ENCODE measurements at places on chromosomes 1 and 21.
A peak's percentile ranks its signal among the peaks of the same experiment; 100 is the strongest.

DNA sequence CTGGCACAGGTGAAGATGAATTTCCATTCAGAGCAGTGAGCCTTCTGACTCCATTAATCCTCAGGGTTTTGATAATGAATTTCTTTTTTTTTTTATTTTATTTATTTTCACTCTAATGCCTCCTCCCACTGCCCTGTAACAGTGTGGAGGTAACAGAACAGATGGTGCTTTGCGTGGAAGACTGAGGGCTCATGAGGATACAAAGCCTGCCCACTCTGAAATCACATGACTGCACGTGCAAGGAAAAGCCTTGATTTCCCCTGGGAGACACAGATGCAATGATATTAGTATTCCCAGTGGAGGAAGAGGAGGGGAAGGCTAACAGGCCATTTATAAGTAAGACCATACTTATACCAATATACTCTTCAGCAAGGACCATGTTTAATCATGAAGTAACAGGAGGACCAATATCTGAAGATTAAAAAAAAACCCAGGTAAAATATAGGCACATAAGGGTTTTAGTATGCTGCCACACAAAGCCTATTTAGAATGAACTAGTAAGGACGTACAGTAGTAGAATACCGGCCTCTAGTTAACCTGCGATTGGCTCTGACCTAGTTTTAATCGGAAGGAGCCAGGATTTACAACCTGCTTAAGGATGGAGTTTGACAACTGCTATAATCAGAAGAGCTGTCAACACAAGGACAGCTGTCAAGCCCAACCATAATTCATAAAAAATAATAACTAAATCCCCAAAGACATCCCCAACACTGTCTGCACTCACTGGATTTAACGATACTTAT lies 69.6 kb downstream of the LHX4 start:
- peak; percentile 82 for DNase-seq

- DNase-seq: no peak
Observed at GRCh38 chr1:223082914-223083313, 60.1 kb downstream of the TLR5 start.

DNA sequence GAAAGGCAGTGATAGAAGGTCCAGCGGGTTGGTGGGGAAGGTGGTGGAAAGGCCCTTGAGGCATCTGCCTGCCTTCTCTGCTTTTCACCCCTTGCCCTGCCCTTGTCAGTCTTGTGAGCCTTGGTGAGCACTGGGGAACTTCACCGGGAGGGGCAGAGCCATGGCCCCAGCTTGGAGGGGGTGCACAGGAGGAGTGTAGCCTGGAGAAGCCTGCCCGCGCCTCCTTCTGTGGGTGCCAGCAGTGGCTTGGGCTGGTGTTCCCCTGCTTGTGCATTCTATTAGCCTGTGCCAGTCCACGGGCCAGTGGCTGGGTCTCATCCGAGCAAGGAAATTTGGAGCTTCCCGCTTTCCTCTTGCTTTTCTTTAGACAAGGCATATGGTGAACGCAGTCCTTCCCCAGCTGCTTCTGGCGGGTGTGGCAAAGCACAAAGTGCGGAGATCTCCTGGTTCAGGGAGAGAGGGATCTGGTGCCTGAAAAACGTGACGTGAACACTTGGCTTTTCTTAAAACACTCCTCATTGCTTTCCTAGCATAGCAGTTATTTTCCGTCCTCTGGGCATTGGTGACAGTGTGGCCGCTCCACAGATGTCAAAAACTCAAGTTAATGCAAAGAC lies 10.6 kb upstream of the B3GALT5 start:
- no peak for DNase-seq

GRCh38 chr1:221396526-221396925 lies 345.4 kb downstream of the DUSP10 start:
- DNase-seq: no peak

DNA sequence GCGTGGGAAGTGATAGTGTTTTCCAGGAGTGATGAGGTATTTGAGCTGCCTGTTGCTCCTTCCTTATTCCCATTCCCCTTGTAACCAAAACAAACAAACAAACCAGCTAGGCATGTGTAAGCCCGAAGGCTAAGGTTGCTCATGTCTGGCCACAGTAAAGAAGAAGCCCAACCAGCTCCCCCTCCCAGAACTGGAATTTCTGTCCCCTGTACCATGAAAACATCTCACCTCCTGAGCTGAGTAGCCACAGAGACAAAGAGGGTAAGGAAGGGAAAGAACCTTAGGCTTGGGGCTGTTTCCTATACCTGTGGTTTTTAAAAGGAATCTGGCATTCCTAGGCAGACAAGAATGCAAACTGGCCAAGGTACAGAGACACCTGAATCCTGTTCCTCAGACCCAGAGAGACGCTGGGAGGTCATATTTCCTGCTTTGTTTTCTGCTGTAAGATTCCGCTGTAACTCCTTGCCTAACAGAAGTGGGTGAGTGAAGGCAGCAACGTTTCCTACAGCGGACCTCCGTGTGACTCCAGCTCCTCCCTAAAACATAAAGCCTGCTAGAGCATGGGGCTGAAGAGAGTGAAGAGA lies 41.7 kb upstream of the RAB4A start:
- no peak for DNase-seq

GRCh38 chr1:204025917-204026707 lies 46.8 kb upstream of the SOX13 start:
- DNase-seq: no peak

GRCh38 chr1:175193527-175193910 lies 943 bp upstream of the KIAA0040 start:
- no peak for DNase-seq

DNA sequence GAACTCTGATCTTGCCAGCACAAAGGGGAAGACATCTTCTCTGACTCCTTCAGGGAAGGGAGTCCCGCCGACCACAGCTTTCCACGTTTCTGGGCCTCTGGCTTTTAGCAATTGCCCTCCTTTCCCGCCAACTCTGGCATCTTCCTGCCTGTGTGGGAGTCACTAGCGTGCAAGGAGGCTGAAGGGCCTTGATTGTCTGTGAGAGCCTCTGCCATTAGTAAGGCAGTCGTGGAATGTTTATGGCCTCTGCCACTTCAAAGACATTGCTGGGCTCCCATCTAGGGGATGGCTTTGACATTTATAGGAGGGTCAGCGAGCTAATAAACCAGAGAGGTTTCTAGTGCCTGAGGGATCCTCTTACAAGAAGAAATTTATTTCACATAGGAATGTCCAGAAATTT lies 14.3 kb upstream of the PROK1 start:
- DNase-seq: no peak

- DNase-seq: no peak
Observed at GRCh38 chr1:164702664-164703063, 143.7 kb downstream of the PBX1 start.

DNA sequence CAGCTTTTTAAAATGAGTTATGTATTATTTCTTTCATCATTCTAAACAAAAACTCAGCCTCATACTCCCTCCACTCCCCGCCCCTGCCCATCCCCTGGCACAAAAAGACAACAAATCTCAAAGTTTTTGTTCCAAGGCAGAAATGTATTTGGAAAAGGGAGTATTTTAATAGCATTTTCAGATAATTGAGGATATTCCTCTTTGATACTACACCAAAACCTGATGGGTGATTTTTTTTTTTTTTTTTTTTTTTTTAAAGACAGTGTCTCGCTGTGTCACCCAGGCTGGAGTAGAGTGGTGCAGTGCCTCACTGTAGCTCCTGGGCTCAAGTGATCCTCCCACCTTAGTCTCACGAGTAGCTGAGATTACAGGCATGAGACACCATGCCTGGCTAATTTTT lies 16.2 kb downstream of the SLC16A1 start:
- no peak for DNase-seq

DNA sequence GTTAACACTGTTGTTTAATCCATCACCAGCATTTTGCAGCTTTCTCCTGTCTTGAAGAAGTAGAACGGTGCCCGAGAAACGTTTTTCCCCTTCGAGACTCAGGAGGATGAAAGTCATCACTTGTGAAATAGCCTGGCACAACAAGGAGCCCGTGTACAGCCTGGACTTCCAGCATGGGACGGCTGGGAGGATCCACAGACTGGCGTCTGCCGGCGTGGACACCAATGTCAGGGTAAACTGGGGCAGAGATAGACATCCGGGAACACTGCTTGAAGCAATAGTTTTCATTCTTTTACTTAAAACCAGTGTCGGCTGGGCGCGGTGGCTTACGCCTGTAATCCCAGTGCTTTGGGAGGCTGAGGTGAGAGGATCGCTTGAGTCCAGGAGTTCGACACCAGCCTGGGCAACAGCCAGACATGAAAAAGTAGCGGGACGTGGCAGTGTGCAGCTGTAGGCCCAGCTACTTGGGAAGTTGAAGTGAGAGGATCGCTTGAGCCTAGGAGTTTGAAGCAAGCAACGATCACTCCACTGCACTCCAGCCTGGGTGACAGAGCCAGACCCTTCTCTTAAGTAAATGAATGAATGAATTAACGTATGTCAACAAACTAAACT lies 945 bp downstream of the CHAF1B start:
- DNase-seq: no peak

GRCh38 chr1:22841860-22842281 lies 130.8 kb downstream of the LACTBL1 start:
- DNase-seq: no peak

GRCh38 chr1:40161125-40161887 lies at the start of gene RLF:
Gene RLF, plus strand, starts transcription at chr1:40161387. Its CDS starts 13 bp downstream, at chr1:40161400.
- DNase-seq: peak; percentile 95

DNA sequence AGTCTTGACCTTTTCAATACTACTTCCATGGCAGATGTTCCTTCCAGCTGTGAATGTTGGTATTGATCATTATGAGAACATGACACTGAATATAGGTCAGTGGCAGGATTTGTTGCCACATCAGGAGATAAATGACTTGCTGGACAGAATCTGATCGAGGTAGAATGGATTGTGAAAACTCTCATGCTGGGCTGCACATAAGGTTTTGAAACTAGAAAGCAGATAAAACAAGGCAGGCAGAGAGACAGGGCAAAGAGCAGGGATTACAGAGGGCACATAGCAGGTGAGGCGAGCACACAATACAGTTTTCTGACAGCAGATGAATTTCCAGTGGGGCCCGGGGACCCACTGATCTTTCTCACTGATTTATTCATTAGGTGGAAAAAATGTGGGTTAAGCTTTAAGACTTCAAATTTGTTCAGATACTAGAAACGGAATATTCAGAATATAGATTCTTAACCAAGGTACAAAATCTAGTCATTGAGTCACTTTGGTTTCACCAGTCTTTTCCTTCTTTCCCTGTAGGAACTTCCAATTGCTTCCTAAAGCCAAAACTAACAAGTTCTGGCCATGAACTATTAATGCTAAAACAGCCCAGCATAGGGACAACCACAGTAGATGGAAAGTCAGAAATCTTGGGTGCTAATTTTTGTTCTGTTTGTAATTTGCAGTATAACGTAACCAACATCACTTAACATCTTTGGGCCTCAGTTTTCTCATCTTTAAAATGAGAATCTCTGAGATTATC lies 296.0 kb upstream of the PTBP2 start:
- no peak for DNase-seq

DNA sequence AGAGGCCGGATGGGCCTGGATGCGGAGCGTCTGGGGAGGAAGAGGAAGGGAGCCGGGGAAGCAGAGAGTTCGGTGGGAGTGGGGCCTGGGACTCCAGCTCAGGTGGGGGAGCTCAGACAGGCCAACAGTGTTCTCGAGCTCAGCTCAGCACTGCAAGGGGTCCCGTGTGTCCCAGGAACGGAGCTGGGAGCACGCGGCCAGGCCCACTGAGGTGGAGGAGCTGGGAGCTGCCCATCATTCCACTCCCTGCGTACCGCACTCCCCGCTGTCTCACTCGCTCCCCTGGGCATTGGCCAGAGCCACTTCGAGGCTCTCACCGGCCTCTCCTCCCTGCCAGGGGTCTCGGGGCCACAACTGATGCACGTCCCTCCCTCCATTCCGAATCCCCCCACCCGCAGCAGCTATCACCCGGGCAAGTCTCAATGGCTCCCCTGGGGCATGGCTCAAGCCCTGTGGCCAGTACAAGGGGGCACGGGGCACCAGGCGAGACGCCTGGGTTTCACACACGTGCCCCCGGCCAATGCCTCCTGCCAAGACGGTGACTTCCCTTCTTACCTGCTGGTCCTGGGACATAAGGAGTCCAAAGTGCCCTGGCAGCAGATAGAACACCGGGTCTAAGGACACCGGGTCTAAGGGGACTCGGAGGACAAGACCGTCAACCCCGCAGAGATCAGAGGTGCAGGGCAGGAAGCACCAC lies 30.3 kb upstream of the COL6A2 start:
- no peak for DNase-seq

DNA sequence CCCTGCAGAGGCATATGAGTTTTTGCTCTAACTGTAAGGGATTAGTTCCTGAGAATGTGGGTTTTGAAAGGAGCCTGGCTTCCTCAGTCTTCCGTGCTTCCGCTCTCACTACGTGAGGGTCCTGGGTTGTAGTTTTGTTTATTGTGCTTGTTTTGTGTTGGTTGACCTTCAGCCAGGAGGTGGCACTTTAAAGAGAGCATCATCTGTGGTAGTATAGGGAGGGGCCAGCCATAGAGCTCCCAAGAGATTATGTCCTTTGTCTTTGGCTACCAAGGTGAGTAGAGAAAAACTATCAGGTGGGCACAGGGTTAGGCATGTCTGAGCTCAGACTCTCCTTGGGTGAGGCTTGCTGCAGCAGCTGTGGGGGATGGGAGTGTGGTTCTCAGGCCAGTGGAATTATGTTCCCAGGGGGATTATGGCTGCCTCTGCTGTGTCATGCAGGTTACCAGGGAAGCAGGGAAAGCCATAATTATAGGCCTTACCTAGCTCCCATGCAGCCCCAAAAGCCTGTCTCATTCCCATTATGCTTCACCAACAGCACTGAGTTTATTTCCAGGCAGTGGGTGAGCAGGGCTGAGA lies 23.5 kb downstream of the CYP4B1 start:
- DNase-seq: no peak

DNA sequence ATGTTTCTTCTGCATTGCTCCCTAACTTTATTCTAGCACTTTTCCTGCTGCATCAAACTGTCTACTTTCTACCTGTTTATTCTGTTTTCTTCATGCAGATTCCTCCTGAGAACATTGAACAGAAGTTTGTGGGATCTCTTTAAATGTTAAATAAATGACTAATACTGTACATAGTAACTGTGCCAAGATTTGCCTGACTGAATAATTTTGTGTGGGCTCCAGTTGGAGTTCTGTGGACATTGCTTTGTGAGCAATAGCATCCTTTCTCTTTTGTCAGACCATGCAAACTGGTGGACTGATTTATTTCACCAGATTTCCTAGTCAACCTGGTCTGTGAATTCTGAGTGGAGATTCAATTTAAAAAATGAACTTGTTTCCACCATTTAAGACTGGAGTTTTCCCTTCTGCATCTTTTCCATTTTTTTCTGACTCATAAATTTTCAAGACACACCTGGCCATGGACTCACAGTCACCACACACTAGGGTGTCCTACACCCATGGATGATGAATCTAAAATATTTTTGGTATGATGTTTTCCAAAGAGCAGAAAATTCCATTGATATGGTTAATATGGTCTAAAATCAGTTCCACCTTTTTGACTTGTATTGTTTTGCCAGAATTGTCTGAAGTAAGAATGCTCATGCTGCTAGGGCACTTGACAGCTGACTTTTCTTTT lies 140.7 kb upstream of the SPAG17 start:
- DNase-seq: no peak

- DNase-seq: no peak
Observed at GRCh38 chr21:33655588-33656221, 13.4 kb downstream of the ITSN1 start.

DNA sequence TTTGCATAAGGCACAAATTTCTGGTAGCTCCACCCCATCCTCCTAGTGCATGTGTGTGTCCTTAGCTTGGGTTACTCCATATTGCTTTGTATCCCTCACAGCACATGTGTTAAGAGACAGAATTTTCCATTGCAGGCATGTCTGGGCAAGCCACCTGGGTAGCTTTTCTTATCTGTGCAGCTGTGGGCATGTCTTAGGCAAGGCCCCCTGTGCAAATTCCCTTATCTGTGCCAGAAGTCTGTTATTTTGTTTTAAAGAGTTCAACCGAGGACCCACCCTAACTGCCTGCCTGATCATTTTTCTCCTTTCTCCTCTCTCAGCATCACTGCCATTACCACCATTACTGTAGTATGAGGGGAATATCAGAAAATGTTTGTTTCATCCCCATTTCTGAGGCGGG lies 131.9 kb downstream of the CYYR1 start:
- DNase-seq: no peak

All from D341Med (cell line).